Smooth muscle cell of the pulmonary artery (primary cell): ENCODE measurements at places on chromosomes 4 and X. TPM values are rescaled to one million over a fixed set of nuclear protein-coding genes. Genes with fewer than 3 reads are reported as not detected.

Gene WDFY3
- 98.2 and 123 TPM in 2 replicates for total RNA-seq

Gene GABRG1
- under 0.01 TPM in 1 of 2 replicates, not detected in the other for total RNA-seq

Gene GLOD5
- total RNA-seq = not detected in 2 replicates

Gene VCX2
- not detected in 2 replicates for total RNA-seq

Gene ADAMTS3
- total RNA-seq = 3.8 and 5.0 TPM in 2 replicates

Gene FAM47A
- not detected in 2 replicates for total RNA-seq

Gene TRIM60
- total RNA-seq = not detected in 2 replicates

Gene GLRA3
- total RNA-seq = not detected in 2 replicates

Gene GYPE
- total RNA-seq = 0.43 and 2.1 TPM in 2 replicates

Gene ENOX2
- 8.6 and 9.7 TPM in 2 replicates for total RNA-seq

Gene TRPC5OS
- not detected in 2 replicates for total RNA-seq

Gene HMX1
- not detected in 2 replicates for total RNA-seq

Gene PCYT1B
- total RNA-seq = 0.76 and 0.91 TPM in 2 replicates

Gene SLC25A53
- total RNA-seq = 12.6 and 16.4 TPM in 2 replicates

Gene CLDN22
- under 0.01 TPM in 1 of 2 replicates, not detected in the other for total RNA-seq
